ENCODE measurements at places on chromosomes 6 and 20.
A peak's percentile ranks its signal among the peaks of the same experiment; 100 is the strongest.

GRCh38 chr6:26269531-26270485 is 95.2 kb upstream of the BTN3A2 start:
- DNase-seq: no peak

DNA sequence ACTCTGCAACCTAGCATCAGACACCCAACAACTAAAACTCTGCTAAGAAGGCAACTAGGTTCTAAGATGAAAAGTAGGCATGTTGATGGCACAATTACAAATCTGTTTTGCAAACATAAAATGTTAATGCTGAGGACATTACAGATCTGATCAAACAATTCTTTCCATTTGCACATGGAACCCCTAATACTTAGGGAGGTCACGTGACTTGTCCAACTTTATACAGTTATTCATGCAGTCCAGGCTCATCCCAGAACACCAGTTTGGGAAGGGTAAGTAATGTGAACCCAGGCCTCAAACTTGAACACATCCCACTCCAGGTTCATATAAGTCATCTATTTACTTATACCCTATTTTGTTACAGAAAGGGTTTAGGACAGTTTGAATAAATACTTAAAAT is 247.2 kb downstream of the HACE1 start:
- no peak for DNase-seq

DNA sequence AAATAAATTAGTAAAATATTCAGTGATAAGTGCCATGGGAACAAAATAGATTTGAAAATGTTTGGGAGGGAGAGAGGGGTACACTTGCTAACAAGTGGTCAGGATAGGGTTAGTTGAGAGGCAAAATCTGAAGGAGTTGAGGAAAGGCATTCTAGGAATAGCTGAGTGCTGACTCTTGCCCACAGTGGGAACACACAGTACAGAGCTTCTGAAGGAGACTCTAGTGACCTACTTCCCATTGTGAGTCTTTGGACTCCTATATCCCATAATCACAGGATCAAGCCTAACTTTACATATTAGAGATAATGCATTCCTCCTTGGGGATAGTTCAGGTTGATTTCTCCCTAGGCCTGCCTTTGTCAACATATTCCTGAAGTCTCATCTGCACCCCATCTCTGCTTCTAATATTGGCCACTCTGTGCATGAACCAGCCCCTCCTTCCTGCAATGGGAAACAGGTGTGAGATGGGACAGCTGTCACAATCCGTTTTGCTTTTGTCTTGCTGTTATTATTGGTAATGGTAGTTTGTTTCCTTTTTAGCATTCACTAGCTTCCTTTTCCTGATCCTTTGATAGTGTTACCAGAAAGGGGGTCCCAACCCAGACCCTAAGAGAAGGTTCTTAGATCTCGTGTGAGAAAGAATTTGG is 2.6 kb upstream of the TRIM38 start:
- no peak for DNase-seq

DNA sequence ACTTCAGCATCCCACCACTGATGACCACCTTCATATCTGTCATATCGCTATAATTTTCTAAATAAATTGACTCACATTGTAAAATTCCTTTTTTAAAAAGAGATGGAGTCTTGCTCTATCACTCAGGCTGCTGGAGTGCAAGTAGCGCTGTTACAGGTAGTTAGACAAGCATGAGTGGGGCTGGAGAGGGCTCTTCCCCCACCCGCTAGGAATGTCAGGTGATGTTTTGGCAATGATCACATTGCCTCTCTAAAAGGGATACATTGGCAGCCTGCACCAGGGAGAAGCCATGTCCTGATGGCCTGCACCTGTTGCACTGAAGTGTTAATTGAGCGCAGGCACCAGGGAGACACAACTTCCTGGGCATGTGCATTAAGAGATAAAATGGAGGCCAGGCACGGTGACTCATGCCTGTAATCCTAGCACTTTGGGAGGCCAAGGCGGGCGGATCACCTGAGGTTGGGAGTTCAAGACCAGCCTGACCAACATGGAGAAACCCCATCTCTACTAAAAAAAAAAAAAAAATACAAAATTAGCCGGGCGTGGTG is 16.9 kb upstream of the SLC22A16 start:
- no peak for DNase-seq

DNA sequence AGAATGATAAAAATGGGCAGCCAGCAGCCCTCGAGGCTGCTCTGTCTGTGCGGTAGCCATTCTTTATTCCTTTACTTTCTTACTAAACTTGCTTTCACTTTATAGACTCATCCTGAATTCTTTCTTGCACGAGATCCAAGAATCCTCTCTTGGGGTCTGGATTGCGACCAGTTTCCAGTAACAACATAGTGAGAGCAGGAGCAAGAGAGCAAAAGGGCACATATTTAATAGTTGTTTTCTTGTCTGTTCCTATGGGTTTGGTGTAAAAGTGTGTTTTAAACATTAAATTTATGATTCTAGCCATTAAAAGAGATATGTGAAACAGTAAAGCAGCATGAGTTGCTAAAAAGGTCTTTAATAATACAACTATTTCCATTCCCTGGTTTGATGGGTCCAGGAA is 78.8 kb upstream of the OPRM1 start:
- DNase-seq: no peak

GRCh38 chr20:10672624-10673127 is 1.1 kb downstream of the JAG1 start:
- no peak for DNase-seq

DNA sequence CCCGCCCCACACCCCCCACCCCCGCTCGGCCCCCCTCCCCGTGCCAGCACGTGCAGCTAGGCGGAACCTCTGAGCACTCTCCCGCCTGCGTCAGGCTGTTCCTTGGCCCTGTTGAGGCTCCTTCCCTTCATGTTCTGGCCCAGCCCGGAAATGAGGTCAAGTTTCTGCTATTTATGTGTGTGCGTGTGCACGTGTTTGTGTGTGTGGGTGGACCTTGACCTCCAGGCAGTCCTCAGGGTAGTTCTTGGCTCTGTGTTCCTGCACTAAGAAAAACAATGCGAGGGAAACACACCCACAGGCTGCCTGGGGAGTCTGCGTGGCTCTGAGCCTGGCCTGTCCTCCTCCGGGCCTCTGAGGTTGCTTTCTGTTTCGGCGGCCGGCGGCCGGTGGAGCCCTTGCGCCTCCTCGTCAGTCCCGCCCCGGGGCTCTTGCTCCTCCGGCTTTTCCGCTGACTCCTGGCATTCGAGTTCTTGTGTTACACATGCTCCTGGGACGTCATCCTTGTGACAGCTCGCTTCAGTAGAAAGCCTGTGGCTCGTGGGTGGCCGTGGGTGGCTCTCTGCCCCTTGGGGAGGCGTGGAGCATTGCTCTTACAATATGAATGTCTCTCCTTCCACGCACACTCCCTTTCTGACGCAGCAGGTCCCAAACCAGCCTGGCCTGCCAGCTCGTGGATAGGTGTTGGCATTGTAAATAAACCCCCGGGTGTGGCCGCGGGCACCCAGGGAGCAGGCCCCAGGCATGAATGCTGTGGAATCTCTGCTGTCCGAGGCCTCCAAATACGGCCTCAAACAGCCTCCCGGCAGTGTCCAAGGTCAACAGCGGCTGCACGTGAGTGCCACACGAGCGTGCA is 10.0 kb downstream of the SLCO4A1 start:
- DNase-seq: peak; percentile 58

DNA sequence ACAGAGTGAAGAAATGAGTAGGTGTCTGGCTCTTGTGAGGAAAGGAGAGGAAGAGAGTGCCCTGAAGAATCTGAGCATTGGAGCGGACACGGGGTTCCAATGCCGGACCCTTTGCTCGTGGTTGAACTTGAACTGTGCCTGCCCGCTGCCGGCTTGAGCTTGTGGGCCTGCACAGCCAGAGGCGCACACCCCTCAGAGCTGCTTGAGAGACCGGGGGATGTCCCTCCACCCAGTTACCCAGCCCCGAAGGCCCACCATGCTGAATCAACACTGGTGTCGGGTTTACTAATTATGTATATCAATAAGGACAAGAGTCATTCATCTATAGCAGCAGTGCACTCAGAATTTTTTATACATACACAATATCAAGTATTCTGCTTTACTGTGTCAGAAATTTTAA is 218.3 kb upstream of the CST7 start:
- no peak for DNase-seq

- DNase-seq: no peak
Measured at GRCh38 chr20:10329387-10330005, 104.5 kb downstream of the MKKS start.

- no peak for DNase-seq
Measured at GRCh38 chr20:17171746-17172280, 55.0 kb upstream of the PCSK2 start.

- no peak for DNase-seq
Measured at GRCh38 chr6:77880501-77880900, 227.7 kb downstream of the MEI4 start.

GRCh38 chr6:126628125-126628524 is 288.2 kb downstream of the CENPW start:
- DNase-seq: no peak

DNA sequence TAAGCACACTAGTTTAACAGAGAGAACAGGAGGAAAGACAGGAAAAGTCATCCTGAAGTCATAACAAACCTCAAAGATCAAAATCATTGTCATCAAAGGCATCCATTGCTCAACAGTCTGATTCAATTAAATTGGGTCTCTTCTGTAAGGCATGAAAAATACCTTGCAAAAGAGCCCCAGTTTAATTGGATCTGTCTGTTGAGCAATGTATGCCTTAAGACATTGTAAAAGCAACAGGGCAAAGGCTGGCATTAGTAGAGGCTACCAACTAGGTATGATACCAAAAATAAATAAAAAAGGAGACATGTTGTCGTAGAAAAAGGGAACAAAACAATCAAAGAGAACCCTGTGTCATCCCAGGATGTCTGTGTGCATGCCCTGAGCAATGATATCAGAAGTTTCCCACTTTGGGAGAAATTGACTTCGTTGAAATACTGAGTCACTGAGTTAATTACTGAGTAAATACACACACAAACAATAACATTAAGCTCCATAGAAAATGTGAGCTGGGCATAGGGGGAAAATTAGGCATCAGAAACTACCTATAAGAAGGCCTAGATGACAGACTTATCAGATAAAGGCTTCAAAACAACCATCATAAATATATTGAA is 1013.8 kb upstream of the CITED2 start:
- no peak for DNase-seq

DNA sequence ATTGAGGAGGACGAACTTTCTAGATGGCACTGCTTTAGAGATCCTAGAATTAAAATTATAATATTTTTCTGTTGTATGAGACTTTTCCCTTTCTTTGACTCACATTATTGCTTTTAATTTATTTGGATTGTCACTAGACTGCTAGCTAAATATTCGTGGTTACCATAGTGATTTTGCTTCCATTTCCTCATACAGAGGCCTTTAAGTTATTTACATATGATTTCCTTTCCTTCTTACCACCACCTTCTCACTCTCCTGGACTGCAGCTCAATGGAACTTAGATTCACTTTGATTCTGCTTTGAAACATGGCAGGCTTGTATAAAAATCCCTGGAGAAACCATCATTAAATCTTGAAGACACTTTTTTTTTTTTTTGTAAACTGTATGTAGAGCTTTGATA is 222.9 kb downstream of the LAMA2 start:
- DNase-seq: no peak

GRCh38 chr20:57030611-57031600 is 235.5 kb downstream of the BMP7 start:
- no peak for DNase-seq

GRCh38 chr6:43454290-43454695 is 1.1 kb downstream of the DLK2 start:
- DNase-seq: peak; percentile 67

Data from effector memory CD8-positive, alpha-beta T cell (primary cell).